ENCODE measurements at places on chromosomes 4 and X.

GRCh38 chr4:89253311-89253710 is 54.3 kb downstream of the GPRIN3 start:
- no peak for DNase-seq

DNA sequence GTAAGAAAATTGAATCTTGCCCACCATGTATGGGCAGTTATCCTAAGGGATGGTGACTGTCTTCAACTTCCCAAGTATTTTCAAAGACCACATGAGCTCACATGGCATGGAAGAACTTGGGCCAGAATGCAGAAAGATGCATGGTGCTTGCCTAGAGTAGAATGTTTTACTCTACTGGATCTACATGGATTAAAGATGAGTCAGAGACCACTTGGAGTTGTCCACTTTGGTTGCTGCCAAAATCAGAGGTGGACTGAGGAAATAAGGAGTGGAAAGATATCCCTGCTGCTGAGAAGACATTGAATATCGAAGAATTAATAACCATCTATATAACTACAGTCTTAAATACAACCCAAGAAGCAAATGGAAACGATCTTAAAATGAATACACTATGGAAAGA is 498.1 kb downstream of the NLGN4X start:
- no peak for DNase-seq

- DNase-seq: no peak
Measured at GRCh38 chrX:30278365-30278764, 30.8 kb downstream of the NR0B1 start.

GRCh38 chr4:150033901-150034300 is 44.3 kb upstream of the DCLK2 start:
- DNase-seq: no peak

GRCh38 chr4:125750828-125751466 is 436.2 kb downstream of the FAT4 start:
- peak; percentile 55 for DNase-seq

Data from GM03348 (cell line).